ENCODE measurements at places on chromosomes 5 and 9.

GRCh38 chr9:116322521-116322920, 168.9 kb downstream of the PAPPA start:
- DNase-seq, result no peak

- DNase-seq, result no peak
These were observed 146.4 kb upstream of the FGF10 start for GRCh38 chr5:44535621-44536020.

GRCh38 chr5:56447232-56447631, 214.1 kb upstream of the ANKRD55 start:
- no peak for DNase-seq

DNA sequence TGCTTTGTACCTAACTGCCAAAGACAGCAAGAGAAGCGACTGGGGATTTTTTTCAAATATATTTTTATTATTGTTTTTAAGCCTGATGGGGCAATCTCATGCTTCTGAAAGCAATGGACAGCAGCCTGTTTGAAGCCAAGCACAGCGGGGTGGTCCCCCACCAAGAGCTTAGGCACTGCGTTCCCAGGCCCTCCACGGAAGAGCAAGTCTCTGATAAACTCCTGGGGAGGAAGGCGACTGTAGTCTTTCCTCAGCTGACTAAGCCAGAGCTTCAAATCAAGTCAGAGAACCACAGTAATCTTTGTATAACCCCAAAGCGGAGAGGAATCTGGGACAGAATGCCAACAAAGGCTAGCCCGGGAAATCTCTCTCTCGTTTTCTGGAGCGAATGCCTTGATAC, 54.4 kb downstream of the ARSB start:
- DNase-seq, result no peak

- DNase-seq, result no peak
These were observed 90.7 kb upstream of the PARP8 start for GRCh38 chr5:50575740-50576139.

GRCh38 chr9:20394969-20395368, 227.3 kb downstream of the MLLT3 start:
- no peak for DNase-seq

DNA sequence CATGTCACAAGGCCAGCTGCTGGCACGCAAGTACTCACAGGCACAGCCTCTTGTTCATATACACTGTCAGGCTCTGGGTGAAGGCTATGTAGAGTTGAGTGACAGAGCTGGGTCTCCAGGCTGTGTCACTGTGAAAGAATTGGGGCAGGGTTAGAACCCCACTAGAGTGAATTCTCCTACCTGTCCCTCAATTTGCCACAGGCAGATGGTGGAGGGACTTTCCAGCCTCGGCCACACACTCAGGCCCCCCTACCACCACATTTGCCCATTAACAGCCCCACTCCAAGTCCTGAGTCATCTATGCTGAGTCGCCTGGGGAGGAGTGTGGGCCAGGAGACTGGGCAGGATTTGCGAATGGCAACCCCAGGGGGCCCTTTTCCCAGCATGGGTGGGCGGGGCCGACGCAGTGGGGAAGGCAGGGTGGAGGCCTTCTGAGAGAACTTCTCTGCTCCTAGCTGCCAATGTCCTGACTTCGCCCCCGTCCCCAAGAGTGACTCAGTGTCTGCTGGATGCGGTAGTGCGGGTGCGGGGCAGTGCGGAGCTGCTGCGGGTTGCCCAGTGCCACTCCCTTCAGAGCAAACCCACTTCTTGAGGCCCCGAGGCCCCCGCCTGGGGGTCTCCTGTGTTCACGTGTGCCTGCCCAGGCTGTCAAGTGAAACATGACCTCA, 50.3 kb upstream of the PSD2 start:
- no peak for DNase-seq

- no peak for DNase-seq
These were observed 89.8 kb downstream of the CACNA1B start for GRCh38 chr9:137967280-137967953.

DNA sequence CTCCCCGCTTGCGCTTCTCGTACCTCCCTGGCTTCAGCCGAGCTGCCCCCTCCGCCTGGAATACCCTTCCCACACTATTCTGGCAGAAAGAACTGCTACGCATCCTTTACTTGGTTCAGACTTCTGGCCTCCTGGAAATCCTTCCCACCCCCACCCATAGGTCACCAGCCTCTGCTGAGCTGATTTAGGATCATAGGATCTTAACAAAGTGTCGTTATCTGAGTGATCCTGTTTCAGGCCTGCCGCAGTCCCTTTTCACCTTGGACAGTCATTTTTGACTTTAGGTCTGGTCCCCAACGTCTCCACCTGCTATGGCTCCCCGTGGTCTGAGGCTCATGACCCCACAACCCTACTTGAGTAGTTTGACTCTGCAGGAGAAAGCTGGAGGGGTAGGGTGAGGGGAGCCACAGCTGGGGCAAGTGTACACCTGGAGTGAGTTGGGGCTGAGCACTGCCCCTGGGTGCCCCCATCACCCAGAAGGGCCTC, 27.3 kb downstream of the EGR1 start:
- no peak for DNase-seq

- no peak for DNase-seq
These were observed 160.9 kb upstream of the MVB12B start for GRCh38 chr9:126165755-126166154.

DNA sequence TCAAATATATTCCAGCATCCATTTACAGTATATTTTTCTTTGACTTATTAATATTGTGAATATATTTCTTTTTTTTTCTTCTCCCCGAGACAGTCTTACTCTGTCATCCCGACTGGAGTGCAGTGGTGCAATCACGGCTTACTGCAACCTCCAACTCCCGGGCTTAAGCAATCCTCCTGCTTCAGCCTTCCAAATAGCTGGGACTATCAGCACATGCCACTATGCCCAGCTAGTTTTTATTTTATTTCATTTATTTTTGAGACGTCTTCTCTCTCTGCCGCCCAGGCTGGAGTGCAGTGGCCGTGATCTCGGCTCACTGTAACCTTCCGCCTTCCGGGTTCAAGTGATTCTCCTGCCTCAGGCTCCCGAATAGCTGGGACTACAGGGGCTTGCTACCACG, 7.4 kb upstream of the GLIPR2 start:
- no peak for DNase-seq

DNA sequence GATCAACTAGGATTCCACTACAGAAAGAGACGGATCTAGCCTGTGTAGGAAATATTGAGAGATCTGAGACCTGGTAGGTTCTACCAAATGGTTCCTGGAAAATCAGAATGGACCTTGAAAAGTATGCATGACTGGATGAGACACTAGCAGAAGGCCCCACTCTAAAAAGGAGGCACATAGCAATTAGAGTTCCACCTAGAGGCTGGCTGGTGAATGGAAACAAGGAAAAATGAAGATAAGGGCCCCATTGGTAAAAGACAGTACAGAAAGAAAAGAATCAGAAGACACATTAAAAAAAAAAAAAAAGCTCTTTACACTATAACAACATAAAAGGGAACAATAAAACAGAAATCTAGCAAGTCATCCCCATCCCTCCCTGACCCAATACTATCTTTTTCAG, 518.5 kb downstream of the NR2F1-AS1 start:
- DNase-seq, result no peak

DNA sequence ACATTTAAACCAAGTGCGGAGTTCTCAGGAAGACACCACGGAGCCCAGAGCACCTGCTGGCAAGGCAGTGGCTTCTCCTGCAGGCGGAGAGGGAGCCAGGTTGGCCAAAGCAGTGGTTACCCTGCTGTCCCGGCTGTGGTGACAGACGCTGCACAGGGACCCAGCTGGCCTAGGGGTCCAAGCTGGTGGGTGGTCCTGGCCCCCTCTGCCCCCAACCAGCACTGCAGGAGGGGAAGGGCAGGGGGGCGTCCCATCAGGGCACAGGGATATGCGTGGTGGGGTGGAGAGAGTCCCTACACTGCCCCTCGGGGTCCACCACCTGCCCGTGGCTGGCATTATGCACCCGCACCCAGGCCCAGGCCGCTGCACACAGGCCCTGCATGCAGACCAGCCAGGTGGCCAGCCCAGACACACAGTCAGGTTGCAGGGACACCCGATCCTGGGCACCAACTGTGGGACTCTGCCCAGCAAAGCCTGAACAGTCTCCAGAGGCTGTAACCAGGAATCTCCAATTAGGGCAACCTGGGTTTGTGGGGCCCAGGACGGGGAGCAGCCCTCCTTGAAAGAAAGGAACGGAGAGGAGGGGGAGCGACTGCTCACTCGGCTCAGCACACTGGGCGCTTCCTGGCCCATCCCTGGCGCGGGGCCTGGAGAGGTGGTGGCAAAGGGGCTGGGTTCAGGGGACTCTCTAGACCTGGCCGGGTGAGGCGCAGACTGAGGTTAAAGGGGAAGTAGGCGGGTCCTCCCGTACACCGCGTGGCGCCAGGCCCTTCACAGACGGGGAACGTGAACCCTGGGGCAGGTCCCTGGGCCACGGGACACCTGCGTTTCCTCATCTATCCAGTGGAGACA, 46.3 kb downstream of the NACC2 start:
- no peak for DNase-seq

- DNase-seq, result no peak
These were observed 140.5 kb upstream of the RUSC2 start for GRCh38 chr9:35349287-35349990.

DNA sequence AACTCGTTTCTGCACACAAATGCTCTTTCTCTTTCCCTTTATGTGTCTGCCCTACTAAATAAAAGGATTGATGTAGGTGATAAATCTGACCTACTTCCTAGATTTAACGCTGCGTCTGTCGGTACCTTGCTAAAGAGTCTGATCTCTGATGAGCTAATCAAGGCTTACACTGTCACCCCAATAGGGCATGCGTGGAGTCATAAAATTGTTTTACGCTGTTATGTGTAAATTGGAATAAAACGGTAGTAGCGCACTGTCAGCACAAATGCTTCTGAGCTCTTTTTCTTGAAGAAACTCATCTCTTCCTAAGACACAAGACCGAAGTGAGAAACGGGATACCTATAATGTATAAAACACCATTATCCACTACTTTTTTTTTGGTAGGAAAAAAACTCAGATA, 2106.3 kb upstream of the WWC1 start:
- DNase-seq, result no peak
